ENCODE measurements at places on chromosomes 11 and 22.

- peaks cover 48% of the 10 kb centered on the region for H3K4me1 ChIP-seq
- no peaks in the 10 kb centered on the region for H3K27me3 ChIP-seq
- peak overlapping the region; percentile 16 for H3K27ac ChIP-seq
- DNase-seq = no peak
- no peak overlapping the region for H3K4me3 ChIP-seq
- H3K36me3 ChIP-seq = peaks cover 10% of the 10 kb centered on the region
Observed at GRCh38 chr22:46769191-46769675, 6.8 kb downstream of the TBC1D22A start.

DNA sequence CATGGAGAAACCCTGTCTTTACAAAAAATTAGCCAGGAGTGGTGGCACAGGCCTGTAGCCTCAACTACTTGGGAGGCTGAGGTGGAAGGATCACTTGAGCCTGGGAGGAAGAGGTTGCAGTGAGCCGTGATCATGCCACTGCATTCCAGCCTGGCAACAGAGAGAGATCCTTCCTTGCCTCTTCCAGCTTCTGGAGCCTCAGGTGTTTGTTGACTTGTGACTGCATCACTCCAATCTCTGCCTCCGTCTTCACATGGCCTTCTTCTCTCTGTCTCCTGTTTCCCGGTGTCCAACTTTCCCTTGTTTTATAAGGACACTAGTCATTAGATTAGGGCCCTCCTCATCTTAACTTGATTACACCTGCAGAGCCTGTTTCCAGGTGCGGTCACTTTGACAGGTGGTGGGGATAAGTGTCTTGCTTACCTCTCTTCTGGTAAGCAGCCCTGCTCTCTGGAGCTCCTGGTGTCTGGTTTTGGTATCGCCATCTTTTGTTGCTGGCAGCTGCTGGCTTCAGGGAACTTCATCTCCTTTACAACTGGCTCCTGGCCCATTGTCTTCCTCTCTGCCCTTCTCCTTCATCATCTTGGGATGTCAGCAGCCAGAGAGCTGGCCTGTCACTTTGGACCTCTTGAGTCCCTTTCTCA is 8.2 kb upstream of the USP2 start:
- H3K4me1 ChIP-seq = no peaks in the 10 kb centered on the region
- no peak for DNase-seq
- H3K36me3 ChIP-seq = no peaks in the 10 kb centered on the region
- peaks cover 17% of the 10 kb centered on the region for H3K27me3 ChIP-seq
- H3K4me3 ChIP-seq = no peak overlapping the region
- H3K27ac ChIP-seq = no peak overlapping the region

DNA sequence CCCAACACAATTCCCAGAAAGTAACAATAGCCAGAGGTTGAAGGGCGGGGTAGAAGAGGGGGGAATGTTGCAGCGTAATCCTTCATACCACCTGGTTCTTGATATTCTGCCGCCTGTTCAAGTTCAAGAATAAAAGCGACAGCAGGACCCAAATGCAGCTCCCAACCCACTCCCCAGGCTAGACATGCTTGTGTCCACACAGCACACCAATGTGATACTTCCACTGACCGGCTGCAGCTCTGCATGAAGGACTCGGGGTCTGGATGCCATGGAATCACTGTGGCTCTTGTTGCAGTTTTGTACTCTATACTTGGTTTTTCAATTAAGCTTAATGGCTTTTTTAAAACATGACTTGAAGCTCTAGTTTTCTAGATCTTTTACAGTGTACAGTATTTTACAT is 6.5 kb downstream of the SRPRA start:
- H3K4me1 ChIP-seq = peaks cover 11% of the 10 kb centered on the region
- no peak overlapping the region for H3K4me3 ChIP-seq
- no peak overlapping the region for H3K27ac ChIP-seq
- H3K36me3 ChIP-seq = peaks cover 50% of the 10 kb centered on the region

DNA sequence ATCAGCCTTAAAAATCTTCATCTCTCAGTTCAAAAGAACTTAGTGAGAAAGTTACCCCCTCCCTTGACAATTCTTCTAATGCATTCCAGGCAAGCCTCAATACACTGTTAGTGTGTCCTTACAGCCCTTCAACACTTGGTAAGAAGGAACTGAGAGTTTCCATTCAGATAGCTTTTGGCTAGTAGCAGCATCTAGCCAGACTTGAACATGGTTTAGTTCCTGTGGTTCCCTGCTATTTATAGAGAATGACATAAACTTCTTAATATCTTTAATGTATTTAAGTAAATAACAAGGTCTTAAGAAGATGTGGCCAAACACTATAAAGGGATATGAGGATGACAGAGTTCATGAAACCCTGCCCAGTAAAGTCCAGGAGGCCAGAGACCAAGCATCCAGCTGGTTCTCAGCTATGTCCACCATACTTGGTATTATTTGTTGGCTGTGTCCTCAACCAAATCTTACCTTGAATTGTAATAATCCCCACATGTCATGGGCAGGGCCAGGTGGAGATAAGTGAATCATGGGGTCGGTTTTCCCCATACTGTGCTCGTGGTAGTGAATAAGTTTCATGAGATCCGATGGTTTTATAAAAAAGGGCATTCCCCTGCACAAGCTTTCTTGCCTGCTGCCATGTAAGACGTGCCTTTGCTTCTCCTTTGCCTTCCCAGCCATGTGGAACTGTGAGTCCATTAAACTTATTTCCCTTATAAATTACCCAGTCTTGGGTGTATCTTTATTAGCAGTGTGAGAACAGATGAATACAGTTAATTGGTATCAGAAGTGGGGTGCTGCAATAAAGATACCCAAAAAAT is 132.4 kb downstream of the LARGE1 start:
- DNase-seq = no peak
- H3K4me1 ChIP-seq = no peaks in the 10 kb centered on the region
- no peak overlapping the region for H3K27ac ChIP-seq
- no peaks in the 10 kb centered on the region for H3K36me3 ChIP-seq

GRCh38 chr22:48318173-48318572 is 1509.5 kb downstream of the BRD1 start:
- no peaks in the 10 kb centered on the region for H3K36me3 ChIP-seq
- H3K4me1 ChIP-seq = no peaks in the 10 kb centered on the region
- H3K27me3 ChIP-seq = no peaks in the 10 kb centered on the region
- no peak overlapping the region for H3K4me3 ChIP-seq

DNA sequence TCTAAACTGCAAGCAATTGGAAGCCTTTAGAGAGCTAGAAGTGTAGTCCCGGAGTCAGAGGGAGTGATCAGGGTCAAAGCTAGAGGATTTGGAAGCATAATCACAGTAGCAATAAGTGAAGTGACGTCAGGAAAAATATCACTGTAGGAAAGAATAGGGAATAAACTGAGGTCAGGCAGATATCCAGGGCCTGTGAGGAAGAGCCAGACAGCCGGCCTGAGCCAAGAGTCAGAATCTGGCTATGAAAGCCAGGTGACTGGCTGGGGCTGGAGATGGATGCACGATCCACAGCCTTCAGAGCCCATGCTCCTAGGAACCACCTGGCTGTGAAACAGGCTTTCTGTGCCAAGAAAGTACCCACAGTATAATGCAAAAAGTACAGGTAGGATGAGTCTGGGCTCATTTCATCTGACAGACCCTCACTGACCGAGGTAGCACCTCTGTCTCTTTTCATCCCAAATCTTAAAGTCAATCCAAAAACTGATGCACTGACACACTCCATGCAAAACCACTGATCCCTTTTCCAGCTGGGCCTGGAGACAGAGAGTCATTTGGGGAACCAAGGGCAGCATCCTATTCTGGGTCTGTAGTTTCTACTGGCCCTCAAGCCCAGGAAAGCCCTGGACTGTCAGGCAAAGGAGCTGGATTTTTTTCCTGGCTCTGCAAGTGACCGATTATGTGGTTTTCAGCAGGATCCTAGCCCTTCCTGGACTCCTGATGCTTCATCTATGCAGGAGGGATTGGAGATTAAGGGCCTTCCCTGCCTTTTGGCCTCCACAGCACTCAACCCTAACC is 21.3 kb downstream of the TRIM66 start:
- peaks cover 9% of the 10 kb centered on the region for H3K36me3 ChIP-seq
- H3K4me1 ChIP-seq = no peaks in the 10 kb centered on the region
- DNase-seq = no peak
- no peak overlapping the region for H3K27ac ChIP-seq
- H3K4me3 ChIP-seq = no peak overlapping the region

DNA sequence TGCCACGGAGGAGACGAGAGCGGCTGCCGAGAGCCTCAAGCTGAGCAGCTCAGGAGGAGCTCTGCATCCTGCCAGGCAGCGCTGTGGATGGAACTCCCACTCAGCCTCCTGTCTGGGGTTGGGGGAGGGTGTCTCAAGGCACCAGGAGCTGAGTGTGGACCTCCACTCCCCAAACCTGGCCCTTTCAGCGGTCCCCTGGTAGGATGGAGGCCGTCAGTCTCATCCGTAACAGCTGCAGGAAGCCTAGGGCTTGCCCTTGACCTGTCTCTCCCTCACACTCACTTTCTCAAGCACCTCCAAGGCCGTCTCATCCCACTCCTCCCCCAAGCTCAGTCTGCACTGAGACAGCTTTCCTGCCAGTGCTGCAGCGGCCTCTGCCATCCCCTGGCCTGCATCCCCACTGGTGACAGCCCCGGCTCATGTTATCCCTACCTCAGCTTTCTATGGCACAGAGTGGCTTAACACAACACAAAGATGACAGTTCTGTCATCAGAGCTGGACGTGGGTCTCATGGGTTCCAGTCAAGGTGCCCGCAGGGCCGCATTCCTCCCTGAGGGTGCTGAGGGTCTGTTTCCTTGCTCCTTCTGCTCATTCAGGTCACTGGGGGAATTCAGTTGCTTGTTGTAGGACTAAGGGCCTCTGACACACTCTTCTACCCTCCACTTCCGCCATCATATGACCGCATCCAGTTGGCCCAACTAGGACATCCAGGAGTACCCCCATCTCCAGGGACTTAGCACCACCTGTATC is 341.9 kb upstream of the B3GAT1 start:
- no peaks in the 10 kb centered on the region for H3K4me1 ChIP-seq
- H3K4me3 ChIP-seq = no peak overlapping the region
- H3K27ac ChIP-seq = no peak overlapping the region
- no peaks in the 10 kb centered on the region for H3K36me3 ChIP-seq

DNA sequence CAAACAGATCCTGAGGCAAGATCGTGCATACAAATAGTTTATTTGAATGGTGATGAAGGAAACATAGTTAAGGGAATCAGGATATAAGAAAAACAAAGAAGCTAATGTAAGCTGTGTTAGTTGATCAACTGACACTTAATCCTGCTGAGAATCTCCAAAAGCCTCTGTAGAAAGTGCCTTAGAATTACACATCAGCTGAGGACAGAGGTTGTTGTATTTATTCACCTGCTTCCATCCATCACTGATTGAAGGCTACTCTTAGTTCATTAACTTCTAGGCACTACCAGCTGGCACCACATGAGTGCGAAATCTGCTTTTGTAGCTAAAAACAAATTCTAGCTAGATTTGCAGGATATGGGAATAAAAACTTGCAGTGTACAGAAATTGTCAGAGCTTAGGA is 1082.0 kb upstream of the CNTN5 start:
- no peak overlapping the region for H3K27ac ChIP-seq
- no peak overlapping the region for H3K4me3 ChIP-seq
- no peaks in the 10 kb centered on the region for H3K27me3 ChIP-seq
- DNase-seq = no peak

DNA sequence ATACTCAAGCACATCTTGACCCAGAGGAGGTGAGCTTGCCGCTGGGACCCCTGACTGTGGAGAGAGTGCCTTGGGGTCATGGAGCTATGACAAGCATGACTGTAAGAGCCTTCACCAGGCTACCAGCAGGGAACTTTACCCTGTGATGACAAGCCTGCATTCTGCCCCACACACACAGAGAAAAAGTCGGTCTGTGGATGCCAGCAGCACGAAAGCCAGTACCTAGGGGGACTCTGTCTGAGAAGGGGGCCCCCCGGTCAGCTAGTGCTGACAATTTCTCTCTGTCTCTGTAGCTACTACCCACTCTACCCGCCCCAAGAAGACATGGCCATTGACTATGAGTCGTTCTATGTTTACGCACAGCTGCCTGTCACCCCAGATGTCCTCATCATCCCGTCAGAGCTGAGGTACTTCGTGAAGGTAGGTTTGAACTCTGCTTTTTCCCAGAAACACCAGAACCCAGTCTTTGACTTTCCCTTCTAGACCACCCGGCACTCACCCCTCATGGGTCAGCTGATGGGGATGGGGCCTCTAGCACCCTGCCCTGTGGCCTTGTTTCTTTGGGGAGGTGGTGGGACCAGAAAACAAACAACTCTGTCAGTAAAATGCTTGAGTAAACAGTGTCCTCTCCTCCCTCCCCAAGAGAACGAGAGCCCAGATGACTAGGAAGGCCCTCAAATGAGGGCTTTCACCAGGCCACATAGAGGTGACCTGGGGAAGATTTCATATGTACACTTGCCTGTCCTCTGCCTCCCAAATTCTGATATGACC is 18.9 kb upstream of the CDC42EP2 start:
- no peak overlapping the region for H3K27ac ChIP-seq
- H3K36me3 ChIP-seq = peaks cover 39% of the 10 kb centered on the region
- H3K4me1 ChIP-seq = peaks cover 1% of the 10 kb centered on the region

DNA sequence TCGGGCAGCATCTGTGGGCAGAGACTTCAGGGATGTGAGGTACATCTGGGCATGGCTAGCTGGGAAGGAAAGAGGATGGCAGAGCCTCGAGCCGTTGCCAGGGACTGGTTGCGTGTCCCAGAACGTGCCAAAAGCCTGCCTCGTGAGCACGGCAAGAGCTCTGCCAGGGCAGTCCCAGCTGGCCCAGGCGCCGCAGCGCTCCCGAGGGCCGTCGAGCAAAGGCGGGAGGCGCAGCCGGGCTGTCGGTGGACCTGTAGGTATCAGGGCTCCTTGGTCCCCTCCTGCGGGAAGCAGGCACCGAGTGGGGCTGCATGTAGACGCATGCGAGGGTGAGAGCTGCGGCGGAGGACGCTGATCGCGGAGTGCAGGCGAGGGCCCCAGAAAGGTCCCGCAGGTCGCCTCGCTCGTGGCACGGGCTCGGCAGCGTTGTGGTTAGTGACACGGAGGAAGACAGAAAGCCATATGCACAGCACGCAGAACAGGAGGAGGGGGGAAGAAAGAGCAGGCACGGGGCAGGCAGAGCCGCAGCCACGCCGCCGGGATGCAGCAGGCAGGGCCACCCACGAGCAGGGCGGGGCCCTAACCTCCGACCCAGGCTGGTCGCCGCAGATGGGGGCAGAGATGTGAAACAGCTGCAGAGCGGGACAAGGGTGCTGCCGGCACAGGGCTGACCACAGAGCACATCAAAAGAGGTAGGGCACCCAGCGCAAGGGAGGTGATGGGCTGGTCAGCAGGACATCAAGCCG is 18.0 kb downstream of the LSP1 start:
- H3K4me1 ChIP-seq = peaks cover 43% of the 10 kb centered on the region
- peak overlapping the region; percentile 43 for H3K4me3 ChIP-seq
- H3K27ac ChIP-seq = peak overlapping the region; percentile 76
- H3K27me3 ChIP-seq = no peaks in the 10 kb centered on the region
- peak; percentile 71 for DNase-seq
- peaks cover 7% of the 10 kb centered on the region for H3K36me3 ChIP-seq
